AG08395 (cell line): ENCODE measurements at places on chromosomes 2 and 18.
A peak's percentile ranks its signal among the peaks of the same experiment; 100 is the strongest.

DNA sequence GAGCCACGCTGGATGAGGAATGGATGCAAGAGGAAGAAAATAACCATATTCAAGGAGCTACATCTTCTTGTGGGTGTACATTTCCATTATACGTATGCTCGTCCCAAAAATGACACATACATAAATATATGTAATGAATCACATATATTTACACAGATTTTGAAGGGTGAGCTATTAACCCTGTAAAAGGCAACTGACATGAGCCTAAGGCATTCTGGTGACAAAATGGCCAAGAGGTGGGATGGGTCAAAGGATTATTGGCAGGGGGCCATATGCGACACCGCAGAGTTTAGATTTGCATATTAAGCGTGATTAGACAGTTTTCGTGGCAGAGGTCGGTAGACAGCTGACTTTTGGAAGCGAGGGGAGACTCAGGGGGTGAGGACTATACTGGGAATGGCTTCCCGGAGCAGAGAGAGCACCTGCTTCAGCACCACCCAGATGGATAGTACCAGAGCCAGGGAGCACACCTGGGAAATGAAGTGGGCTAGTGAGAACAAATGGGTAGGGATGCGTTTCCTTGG is 431 bp upstream of the CNRIP1 start:
- DNase-seq, result no peak

DNA sequence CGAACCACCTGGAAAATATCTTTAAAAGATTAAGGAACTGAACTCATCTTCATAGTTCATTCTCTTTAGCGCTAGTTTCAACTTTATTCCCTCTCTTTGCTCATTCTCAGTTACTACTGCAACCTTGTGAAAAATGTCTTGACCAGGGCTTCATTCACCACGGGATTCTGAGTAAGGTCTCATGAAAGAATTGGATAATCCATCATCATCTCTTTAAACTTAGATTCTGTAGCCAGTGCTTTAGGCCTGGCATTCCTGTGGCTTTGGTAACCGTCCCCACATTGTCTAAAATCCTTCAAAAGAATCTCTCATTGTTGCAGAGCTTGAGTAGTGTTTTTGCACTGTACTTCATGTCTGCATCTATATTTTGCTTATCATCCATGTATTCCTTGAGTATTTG is 229.5 kb downstream of the ETAA1 start:
- peak; percentile 66 for DNase-seq

DNA sequence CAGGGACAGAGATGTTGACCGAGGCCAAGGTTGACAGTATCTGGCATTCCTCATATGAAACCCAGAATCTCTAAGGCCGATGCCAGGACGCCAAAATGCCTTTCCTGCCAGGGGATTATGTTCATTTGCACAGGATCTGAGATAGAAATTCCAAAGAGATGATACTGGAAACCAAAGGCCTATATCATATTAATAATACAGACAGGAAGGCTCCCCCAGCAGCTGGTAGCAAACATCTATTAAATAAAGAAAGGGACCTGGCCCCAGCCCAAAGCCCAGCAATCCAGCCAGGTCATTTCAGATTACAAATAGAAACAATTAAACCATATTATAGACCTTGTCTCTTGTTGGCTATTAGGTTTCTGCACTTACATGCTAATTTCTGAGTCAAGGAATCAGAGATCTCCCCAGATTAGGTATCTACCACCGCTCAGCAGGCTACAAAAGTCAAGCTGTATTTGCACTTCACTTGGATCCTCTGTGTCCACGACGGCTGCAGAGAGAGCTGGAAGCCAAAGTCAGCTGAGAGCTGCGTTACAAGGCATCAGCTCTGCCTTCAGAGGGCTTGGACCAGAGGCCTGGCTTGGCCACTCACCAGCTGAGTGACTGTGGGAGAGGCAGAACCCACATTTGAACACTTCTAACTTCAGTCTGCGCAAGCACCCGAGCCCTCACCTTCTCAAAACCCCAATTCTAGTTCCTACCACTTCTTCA is 269.3 kb upstream of the SIX2 start:
- no peak for DNase-seq

- no peak for DNase-seq
These were observed 37.6 kb upstream of the CD226 start for GRCh38 chr18:69985239-69985638.

GRCh38 chr2:85077859-85078419 is 55.3 kb upstream of the TCF7L1 start:
- DNase-seq, result no peak

DNA sequence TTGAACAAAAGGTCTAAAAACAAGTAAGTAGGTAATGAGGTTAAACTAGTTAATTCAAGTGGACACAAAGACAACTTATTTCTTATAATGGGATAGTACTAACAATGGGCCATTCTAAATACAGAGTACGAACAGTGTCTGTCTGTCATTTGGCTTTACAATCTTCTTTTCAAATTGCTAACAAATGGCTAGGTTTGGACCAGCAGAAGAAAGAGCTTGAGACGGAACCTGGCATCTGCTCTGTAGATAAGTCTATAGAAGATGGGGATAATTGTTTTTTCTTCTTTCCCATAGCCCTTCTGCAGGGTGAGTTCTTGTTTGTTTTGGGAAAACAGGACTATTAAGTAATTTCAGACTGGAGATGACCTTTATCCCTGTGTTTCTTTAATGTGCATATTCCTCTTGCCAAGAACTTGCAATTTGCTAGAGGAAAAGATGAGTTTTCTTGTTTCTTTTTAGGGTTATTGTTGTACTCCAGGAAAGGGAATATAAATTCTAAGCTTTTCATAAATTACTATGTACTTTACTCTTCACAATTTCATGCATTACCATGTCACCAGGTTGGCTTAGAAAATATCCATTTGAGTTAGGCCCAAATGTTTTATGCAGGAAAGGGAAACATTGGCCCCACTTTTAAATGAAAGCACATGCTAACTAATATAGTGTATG is 500.5 kb upstream of the SYT4 start:
- DNase-seq, result no peak

DNA sequence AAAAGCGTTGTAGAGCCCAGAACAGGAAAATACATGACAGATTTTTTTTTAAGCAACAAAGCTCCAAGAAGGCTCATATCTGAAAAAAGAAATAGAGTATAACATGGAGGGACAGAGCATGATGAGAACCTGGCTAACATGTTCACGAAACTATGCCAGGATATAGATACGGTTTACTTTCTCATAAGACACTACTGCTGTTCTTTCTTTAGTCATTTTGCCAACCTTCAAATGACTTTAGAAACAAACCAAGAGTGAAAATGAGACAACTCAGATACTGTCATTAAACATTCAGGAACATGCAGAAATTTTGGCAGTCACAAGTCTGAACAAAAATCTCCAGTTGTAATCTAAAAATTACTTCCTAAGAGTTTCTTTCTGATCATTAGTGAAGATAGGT is 14.3 kb downstream of the LPIN2 start:
- no peak for DNase-seq

GRCh38 chr2:25165992-25166875 is 2.1 kb downstream of the POMC start:
- DNase-seq, result no peak

DNA sequence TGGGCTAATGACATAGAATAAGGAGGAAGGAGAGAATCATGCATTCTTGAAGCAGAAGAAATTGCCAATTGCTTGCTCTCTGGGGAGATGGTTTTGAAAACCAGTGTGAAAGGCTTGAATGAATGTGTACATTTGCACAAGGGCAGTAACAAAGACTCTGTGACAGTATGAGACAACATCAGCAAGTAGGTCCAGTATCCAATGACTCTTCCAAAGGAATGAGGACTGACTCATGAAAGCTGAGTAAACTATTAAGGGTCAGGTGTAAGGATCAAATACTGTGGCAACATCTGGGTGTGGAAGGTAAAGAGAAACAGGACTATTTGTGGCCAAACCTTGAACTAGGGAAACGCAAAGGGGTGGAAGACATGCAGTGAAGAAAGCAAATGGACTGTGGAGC is 886.0 kb upstream of the CHAC2 start:
- no peak for DNase-seq

- DNase-seq, result no peak
These were observed 10.1 kb upstream of the STK17B start for GRCh38 chr2:196181484-196181883.

- DNase-seq, result no peak
These were observed 21.4 kb downstream of the MGAT4A start for GRCh38 chr2:98709535-98709934.

GRCh38 chr18:55982992-55983391 is 395.0 kb upstream of the TCF4 start:
- DNase-seq, result peak; percentile 26

GRCh38 chr2:215434447-215435279 is 1.2 kb downstream of the FN1 start:
- DNase-seq, result no peak

DNA sequence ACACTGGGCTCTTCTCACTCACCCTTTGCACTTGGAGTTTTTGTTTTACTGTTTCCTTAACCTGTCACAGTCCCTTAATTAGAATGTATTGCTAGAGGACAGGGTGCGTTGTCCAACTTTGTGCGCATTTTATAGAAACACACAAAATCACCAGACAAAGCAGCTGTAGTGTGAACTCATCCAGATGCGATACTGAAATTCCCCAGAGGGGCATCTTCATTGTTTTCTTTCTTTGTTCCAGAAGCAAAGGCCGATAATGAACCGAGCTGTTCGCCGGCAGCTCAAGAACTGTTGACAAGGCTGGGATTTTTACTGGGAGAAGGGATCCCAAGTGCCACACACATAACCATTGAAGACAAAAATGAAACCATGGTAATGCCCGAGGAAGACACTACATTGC is 137.6 kb downstream of the WDSUB1 start:
- no peak for DNase-seq

DNA sequence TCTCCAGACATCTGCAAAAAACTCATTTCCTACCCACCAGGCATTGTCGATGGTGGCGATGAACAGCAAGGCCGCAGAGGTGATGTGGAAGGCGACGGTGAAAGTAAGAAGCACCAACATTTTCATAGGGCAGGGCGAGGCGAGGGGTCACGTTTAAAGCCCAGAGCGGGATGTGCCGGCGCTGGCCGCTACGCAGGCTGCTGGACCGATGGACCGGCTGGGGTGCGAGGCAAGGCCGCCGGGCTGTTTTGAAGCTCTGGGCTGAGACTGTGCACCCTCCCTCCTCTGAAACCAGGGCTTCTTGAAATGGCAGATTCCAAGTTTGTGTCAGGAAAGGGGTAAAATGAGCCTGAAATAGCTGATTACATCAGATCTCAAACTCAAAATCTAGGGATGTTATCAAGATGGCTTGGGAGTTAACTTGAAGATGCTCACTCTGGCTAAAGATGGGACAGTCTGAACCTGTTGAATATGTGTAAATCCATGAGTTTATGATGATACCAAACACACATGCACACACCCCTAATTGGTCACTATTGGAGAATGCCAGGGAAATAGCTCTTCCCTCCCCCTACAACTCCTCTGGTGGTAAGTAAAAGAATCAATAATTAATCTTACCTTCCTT is 31.6 kb upstream of the GAREM2 start:
- no peak for DNase-seq

- DNase-seq, result peak; percentile 49
These were observed 86.6 kb downstream of the ANTXR1 start for GRCh38 chr2:69099541-69099940.

- no peak for DNase-seq
These were observed 50.5 kb upstream of the SULT1C3 start for GRCh38 chr2:108189316-108189715.

DNA sequence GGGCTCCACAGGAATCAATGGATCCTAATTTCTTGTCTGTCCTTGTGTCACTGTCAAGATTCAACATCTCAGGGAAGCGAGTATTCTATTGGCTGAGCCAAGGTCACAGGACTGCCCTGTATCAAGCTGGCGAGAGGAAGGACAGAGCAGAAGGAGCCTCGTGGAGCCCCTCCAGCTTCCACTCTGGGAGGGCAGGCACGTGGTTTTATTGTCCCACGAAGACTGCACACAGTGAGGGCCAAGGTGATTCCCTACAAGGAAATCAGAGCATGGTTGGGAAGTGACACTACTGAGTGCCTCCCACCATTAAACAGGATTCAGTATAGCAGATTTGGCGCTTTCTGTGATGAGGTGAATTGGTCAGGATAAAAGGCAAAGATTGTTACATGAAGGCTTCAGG is 302.4 kb upstream of the CXCR4 start:
- DNase-seq, result no peak

GRCh38 chr2:219514196-219514761 is at the start of gene ASIC4:
Gene ASIC4, plus strand, starts transcription at chr2:219514482. Its CDS starts 243 bp downstream, at chr2:219514725.
- peak; percentile 31 for DNase-seq

GRCh38 chr2:12728221-12728777 is 11.6 kb downstream of the TRIB2 start:
- no peak for DNase-seq

DNA sequence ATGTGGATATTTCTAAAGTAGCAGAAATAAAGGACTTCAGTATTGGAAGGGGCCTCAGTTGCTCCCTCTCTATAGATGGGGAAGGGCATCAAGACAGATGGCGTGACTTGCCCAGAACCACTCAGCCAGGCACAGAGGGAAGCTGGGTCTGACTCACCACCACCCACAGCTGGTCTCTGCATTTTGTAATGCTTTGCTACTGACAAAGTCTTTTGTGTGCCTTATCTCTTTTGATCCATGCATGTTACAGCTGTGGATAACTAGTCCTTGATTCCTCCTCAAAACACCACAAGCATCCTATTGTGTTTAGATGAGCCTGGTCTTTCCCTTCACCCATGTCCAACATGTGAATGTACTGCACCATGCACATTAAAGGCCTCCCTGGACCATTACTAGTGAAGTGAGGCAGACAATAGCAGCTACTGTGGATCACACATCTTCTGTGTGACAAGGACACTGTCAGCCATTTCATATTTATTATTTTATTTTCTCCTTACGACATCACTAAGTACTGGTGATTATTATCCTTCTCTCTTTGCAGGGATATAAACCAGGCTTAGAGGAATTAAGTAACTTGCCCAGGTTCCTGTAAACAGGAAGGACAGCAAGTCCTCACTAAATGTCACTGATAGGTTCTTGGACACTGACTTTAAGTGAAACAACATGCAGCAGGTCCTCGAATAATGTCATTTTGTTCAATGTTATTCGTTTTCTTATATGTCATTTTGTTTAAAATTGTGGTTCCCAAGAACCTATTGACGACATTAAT is 29.6 kb upstream of the IL37 start:
- DNase-seq, result peak; percentile 64

DNA sequence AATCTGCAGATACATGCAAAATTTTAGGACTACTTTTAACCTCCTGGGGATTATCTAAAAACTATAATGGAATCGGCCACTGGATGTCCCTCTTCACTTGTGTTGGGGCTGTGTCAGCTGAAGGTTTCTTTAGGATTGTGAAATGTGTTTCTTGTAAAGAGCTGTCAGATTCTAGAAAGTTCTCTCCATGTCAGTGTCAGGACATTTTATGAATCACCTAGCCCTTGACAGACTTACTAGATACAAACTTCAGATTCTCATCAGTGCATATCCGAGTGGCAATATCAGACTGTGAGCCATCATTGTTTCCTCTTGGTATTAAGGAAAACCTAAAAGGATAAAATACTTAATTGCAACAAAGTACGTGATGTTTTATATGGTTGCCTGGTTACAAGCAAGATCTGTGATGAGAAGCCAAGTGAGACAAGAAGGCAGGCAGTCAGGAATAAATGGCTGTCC is 107.3 kb downstream of the CPS1 start:
- peak; percentile 2 for DNase-seq

GRCh38 chr2:54831480-54831879 is 108.0 kb downstream of the EML6 start:
- no peak for DNase-seq
